Activated CD4-positive, alpha-beta T cell treated with anti-CD3 and anti-CD28 coated beads for 24 hours (primary cell): ENCODE measurements at places on chromosomes 2 and 18.

DNA sequence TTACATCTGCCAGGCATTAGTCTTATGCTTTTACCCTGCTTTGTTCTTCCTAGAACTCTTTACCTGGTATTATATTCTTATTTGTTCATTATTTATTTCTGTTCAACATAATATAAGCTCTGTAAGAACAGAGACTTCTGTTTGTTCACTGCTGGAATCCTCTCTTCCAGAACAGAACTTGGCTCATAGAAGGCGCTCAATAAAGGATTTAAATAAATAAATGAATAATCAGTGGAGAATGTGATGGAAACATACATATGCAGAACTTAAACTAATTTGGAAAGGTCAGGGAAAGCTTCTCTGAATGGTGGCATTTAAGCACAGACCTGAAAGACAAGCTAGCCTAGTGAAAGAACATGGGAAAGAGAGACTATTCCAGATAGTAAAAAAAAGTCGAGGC lies 24.3 kb downstream of the NCKAP1 start:
- no peak for DNase-seq

GRCh38 chr2:223247136-223247535 lies 195.1 kb downstream of the KCNE4 start:
- no peak for DNase-seq

- DNase-seq: no peak
Observed at GRCh38 chr2:111198701-111199100, 78.0 kb downstream of the BCL2L11 start.

GRCh38 chr2:71547616-71548285 lies 94.4 kb downstream of the DYSF start:
- DNase-seq: no peak
